ENCODE measurements at places on chromosomes 7 and 10.

DNA sequence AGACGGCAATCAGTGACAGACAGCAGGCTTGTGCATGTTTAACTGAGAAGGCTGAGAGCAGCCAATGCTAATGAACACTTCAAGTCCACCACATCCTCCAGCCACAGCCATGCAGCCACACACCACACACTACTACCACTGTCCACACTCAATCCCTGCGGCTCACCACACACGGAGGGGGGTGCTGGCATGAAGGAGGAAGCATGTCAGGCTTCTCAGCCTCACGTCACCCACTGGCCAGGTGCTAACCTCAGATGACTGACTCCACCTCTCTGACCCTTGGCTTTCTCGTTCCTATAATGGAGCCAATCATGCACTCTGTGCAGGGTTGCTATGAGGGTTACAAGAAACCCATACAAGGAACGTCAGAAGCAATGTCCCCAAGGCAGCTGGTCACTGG, 165.4 kb upstream of the RNF32 start:
- no peak for DNase-seq

- DNase-seq: no peak
Observed at GRCh38 chr10:69490876-69491275, 39.6 kb downstream of the TSPAN15 start.

GRCh38 chr7:108033776-108034497, 31.0 kb upstream of the LAMB1 start:
- no peak for DNase-seq

- DNase-seq: no peak
Observed at GRCh38 chr10:123274306-123275135, 120.3 kb downstream of the BUB3 start.

DNA sequence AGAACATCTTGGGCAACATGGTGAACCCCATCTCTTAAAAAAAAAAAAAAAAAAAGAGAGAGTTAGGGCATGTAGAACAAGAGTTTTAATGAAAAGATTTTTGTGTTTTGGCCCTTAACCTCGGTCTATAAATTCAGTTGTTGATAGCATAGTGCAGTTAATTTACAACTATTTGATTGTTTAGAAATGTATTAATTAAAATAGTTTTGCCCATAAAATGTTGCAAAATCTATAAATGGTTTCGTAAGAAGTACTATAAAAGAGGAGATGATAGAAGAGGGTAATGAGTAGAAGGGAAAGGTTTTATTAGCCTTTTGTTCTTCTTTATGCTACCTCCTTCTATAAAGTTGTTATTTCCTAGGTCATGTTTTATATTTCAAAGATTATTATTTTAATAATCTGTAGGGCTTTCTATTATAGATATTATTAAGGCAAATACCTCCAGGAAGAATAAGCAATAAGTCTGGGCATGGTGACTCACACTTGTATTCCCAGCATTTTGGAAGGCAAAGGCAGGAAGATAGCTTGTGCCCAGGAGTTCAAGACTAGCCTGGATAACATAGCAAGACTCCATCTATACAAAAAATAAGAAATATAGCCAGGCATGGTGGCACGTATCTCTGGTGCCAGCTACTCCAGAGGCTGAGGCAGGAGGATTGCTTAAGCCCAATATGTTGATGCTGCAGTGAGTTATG, 73.3 kb downstream of the MCU start:
- DNase-seq: no peak

All from CD4-positive, alpha-beta T cell treated with Interleukin-4 for 1 hour (primary cell).